ENCODE measurements at places on chromosomes 2 and 18.
A peak's percentile ranks its signal among the peaks of the same experiment; 100 is the strongest.

DNA sequence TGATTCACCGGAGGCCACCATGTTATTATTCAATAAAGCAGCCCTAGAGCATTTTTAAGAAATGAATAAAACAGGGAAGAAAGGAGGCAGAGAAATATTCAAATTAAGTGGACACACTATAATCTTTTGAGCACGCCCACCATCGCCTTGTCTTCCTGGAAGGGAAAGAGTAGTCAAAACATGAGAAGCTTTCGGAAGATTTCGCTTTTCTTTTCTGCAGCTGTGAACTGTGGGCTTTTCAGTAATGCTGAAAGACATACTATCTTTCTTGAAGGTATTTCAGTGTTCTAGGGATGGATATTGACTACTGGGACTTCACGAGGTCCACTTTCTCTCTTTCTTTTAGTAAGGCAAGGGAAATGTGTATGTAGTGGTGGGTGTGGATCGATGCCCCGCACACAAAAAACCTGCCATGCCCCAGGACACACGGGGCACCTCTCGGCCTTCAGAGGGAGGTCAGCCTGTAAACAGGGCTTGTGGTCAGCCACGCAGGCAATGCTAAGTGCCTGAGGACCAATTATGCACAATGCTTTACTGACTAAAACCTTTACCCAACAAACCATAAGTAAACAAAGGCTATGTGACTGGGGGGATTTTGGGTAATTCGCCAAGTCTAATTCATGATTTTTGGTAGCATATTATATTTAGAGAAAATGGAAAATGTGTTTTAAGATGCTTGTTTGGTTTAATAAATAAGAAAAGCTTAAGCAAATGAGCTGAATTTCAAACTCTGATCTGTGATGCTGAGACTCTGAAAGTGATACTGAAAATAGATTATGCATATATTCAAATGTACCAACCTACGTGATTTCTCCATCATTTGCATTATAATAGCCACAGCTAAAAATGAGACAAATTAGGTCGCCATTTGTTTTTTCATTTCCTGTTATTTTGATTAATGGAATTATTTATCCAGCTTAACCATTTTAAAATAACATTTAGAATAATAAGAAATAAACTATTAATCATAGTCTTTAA, 130.5 kb downstream of the ZNF516 start:
- no peak for DNase-seq

DNA sequence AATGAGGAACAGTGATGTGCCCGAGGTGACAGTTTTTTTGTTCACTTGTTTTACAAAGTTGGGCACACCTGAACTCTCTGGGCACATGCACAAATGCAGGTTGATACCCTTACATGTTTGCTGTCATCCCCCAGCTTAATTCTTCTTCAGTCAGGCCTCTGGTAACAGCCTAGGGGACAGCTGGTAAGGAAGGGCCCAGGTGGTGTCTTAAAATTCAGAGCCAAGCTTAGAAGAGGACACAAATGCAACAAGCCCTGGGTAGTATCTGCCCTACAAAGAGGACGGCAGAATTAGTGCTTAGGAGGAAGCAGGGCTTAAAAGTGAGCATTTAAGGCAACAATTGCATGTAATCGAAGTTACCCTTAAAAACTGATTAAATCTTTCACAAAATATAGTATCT, 171.9 kb upstream of the ACAA2 start:
- no peak for DNase-seq

GRCh38 chr2:120929829-120930228, 194.2 kb downstream of the GLI2 start:
- no peak for DNase-seq

DNA sequence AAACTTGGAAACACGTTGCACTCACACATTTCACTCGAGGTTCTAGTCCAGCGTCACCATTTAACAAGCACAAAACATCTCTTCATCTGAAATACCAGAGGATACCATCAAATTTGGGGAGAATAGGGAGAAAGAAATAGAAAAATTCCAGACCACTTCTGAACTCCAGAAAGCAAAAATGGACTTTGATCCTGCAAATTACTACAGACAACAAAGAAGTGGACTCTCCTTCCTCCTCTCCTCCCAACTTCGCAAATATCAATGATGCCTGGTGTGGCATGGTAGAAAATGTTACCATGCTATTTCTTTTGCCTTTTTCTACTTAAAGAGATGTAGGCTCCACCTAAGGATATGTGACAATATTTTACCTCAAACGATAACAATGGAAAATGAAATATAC, 13.5 kb downstream of the UXS1 start:
- no peak for DNase-seq

- no peak for DNase-seq
These were observed 10.6 kb downstream of the DGUOK start for GRCh38 chr2:73937103-73937885.

- DNase-seq, result no peak
These were observed 1337.6 kb upstream of the SLC39A10 start for GRCh38 chr2:194319222-194319992.

DNA sequence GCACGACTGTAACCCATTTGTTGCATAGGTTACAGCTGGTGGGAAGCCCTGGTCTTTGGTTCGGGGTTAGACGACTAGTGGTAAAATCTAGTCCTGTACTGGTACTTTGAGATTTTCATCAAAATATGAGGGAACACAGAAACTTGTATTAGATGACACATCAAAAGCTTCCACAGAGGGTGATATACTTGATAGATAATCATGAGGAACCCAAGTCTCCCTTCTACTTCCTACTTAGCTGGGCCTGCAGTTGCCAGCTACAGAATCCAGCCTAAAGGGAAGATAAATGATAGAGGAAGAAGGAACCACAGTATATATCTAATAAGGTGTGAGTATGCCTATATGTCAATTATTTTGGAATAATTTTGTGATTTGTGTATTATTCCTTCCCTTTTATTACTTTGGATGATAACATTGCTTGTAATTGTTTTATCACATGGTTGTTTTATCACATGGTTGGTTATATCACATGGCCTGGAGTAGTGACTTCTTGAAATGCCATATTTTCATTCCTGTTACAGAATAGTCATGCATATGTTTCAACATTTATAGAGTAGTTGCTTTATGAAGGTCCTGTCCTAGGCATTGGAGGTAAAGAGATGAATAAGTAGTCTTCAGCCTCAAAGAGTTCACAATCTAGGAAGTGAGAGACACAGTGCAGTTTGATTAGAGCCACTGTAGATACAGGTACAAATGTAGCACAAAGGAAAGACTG, 2.9 kb downstream of the AGPS start:
- DNase-seq, result no peak

GRCh38 chr18:34806527-34806926, 96.4 kb downstream of the DTNA start:
- no peak for DNase-seq

DNA sequence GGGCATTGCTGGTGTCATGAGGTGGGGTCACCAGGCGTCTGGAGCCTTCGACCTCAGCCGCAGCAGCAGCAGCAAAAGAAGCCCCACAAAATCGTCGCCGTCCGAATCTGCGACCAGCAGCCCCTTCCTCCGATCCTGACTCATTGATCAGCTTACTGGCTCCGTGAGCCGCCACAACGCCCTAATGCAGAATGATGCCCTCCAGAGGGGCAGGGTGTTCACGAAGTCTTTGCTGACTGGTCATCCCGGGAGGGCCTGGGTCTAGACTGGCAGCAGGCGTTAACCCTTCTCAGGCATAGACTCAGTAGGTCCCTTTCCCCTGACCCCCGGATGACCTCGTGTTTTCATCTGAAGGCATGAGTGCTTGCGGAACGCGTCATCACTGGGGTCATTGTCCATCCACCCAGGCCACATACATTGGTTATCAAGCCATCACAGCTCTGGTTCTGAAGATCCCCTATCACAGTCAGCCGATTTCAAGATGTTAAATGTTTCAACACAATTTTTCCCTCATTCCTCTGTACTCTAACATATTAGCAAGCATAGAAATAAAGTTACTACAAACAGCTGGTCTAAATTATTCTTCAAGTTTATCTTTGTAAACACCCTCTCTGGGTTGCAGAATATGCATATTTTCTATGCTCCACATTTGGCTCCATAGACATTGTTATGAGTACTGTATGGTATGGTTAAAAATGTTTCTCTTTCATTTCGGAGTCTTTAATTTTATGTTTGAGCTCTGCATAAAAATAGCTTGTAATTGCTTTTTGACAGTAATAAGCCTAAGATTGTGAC, 83.3 kb upstream of the SALL3 start:
- no peak for DNase-seq

DNA sequence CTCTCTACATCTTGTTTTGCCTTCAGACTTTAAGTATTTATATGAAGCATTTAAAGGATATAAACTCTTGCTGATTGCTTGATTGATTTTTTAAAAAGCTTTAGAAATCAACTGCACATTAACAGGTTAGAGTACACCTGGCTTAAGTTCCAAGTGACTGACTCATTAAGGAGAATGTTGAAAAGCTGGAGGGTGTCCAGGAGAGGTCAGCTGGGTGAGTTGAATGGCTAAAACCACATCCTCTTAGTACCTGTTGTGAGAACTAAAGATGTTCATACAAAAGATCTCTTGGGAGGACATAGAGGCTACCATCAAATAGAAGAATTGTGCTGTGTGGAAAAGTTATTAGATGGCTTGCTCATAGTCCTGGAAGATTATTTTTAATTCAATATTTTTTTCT, 206.8 kb downstream of the TXNL1 start:
- DNase-seq, result no peak

GRCh38 chr2:103132536-103133217, 370.8 kb downstream of the TMEM182 start:
- no peak for DNase-seq

- peak; percentile 29 for DNase-seq
These were observed 40.3 kb downstream of the EML6 start for GRCh38 chr2:54763636-54764291.

- DNase-seq, result peak; percentile 97
These were observed 94.0 kb downstream of the CELF4 start for GRCh38 chr18:37471637-37472036.

GRCh38 chr2:126507425-126507911, 148.5 kb upstream of the GYPC start:
- DNase-seq, result peak; percentile 9

- DNase-seq, result no peak
These were observed 338.0 kb upstream of the CNTNAP5 start for GRCh38 chr2:123687064-123687463.

GRCh38 chr18:76824145-76824676, 1.9 kb downstream of the ZNF236 start:
- no peak for DNase-seq

- no peak for DNase-seq
These were observed 95.7 kb upstream of the ARL4C start for GRCh38 chr2:234592541-234592940.

GRCh38 chr2:200786826-200787225, 24.9 kb upstream of the BZW1 start:
- DNase-seq, result no peak

DNA sequence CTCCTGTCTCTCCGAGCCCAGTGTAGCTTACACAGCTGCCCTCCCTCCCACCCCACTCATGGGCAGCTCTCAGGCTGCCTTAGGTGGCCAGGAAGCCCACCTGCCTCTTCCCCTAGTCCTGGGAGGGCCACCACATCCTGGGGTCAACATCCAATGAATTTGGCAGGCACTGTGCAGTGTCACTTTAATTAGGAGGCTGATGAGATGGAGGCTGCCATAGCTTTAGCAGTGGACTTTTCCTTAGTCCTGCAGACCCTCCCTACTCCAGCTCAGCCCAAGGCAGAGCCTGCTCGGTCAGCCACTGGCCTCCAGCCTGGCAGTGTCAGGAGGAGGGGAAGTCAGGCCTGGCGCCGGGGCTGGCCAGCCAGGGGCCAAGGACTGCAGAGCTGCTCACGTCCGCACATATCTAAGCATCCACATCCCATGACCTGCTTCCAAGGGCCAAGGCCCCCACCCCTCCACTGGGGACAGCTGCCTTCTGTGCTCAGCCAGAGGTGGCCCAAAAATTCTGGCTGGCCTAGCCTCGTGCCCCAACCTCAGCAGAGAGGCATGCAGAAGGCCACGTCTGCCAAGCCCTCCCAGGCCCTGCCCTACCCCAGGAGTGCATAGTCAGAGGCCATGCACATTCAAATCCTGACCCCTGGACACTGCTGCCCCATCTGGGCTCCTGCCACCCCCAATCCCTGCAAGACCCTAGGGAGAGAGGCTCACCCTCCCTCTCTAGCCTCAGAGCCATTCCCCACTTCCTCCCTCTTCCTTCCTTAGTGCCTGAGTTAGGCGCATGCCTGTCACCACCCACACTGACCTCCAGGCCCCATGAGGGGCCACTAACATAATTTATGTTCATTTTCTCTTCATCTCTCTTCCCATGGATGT, 33.1 kb downstream of the ADRA2B start:
- no peak for DNase-seq

- DNase-seq, result no peak
These were observed 231.8 kb upstream of the PXDN start for GRCh38 chr2:1976112-1976511.

DNA sequence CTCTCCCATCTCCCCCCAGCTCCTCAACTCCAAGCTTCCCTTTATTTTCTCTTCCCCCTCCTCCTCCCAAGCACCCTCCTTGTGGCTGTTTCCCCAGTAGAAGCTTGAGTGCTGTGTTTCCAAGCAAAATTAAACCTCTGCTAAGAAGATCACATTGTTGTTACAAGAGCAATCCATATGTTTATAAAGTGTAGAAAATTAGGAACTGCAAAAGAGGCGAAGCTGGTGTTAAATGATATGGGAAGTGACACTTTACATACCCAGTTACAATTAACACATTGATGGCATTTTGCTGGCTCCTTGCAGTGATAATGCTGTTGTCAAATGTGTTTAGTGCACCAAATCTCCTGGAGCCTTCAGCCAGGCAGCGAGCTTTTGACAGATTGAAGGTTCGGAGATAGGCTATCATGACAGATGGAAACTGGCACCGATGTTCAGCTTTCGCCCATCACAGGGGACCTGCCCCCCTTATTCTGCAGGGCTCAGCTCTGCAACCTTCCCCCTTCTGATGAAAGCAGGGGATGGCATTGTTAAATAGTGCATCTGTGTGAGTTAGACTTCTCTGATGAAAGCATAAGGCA, 259.8 kb upstream of the ATP5MC3 start:
- DNase-seq, result peak; percentile 42

DNA sequence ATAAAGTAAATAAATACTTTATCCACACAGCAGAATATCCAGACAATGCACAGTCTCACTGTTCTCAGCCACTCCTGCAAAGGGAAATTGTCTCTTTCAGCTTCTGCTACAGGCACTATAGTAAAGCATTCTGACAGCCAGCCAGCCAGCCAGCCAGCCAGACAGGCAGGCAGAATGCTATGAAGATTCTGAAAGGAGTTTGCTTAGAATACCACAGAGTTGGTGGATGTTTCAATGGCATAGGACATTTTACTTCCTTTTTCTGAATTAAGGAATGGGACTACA, 116.1 kb upstream of the CYP26B1 start:
- DNase-seq, result no peak

- no peak for DNase-seq
These were observed 266.9 kb upstream of the GULP1 start for GRCh38 chr2:188024811-188025210.

- no peak for DNase-seq
These were observed 136.0 kb upstream of the FAM98A start for GRCh38 chr2:33735096-33735495.

DNA sequence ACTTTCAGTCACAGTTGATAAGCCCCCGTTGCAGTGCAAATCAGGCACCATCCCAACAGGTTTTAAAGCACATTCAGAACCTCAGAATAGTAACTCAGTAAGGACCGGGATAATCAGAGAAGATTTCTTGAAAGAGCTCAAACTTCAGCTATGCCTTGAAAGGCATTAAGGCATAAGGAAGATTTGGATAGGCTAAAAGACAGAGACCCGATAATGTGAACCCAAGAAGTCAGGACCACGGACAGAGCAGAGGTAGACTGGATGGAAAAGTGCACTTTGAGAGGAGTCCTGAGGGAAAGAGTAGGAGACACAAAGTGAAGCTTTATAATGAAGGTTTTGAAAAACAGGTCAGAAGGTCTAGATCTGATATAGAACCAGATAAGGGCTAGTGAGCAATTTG, 36.9 kb upstream of the KLF7 start:
- no peak for DNase-seq
